ENCODE measurements at places on chromosomes 2 and 18.

GRCh38 chr2:207239754-207240494, 74.2 kb upstream of the KLF7 start:
- no peak for DNase-seq

DNA sequence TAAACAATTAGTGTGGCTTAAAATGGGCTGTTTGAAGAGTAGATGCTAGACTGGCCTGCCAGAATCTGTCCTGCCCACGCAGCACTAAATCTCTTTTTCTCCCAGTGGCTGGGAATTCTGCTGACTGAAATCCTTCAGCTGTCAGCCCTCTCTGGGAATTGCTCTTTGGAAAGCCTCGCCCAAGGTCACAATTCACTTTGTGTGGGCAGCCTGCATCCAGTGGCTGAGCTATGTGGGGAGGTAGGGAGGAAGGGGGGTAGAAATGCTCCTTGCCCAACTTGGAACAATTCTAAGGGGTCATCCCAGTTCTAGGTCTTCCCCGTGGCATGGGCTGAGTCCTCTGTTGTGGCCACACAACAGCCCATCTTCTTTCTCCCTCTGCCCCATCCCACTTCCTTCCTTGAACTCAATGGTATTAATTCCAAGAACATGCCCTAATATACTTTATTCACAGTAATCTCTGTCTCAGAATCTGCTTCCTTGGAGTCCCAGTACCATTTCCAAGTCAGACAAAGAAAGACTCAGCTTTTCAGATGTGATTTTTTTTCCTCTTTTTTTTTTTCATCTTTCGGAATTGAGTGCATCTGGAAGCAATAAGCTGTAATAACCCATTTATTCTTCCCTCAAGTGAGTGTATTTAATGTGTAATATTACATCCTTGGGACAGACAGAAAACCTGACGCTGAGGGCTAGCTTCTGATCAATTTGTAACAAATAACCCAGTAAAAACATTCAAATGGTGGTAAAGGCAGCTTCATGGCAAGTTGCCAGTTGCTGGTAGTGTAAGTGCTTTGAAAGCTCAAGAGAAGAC, 189.4 kb downstream of the GPD2 start:
- peak; percentile 53 for DNase-seq

GRCh38 chr2:235493775-235494715, at the start of gene AGAP1:
Gene AGAP1, plus strand, starts transcription at chr2:235494043.
- DNase-seq = peak; percentile 91

GRCh38 chr2:137987011-137987410, 22.7 kb downstream of the HNMT start:
- no peak for DNase-seq

GRCh38 chr2:218822622-218823021, 9.0 kb downstream of the PRKAG3 start:
- no peak for DNase-seq
